ENCODE measurements at places on chromosomes 4 and X. TPM values are rescaled to one million over a fixed set of nuclear protein-coding genes. Genes with fewer than 3 reads are reported as not detected.
A peak's percentile ranks its signal among the peaks of the same experiment; 100 is the strongest.

GRCh38 chr4:23945451-23946017 lies 55.7 kb upstream of the PPARGC1A start:
- H3K4me1 ChIP-seq: no peaks in the 10 kb centered on the region
- no peaks in the 10 kb centered on the region for H3K27me3 ChIP-seq
- no peak overlapping the region for H3K27ac ChIP-seq

GRCh38 chr4:20615486-20616260 lies 84.6 kb upstream of the PACRGL start:
- H3K27ac ChIP-seq: no peak overlapping the region
- no peaks in the 10 kb centered on the region for H3K27me3 ChIP-seq
- H3K4me1 ChIP-seq: no peaks in the 10 kb centered on the region
- DNase-seq: no peak
- no peak overlapping the region for H3K4me3 ChIP-seq
- H3K36me3 ChIP-seq: no peaks in the 10 kb centered on the region

DNA sequence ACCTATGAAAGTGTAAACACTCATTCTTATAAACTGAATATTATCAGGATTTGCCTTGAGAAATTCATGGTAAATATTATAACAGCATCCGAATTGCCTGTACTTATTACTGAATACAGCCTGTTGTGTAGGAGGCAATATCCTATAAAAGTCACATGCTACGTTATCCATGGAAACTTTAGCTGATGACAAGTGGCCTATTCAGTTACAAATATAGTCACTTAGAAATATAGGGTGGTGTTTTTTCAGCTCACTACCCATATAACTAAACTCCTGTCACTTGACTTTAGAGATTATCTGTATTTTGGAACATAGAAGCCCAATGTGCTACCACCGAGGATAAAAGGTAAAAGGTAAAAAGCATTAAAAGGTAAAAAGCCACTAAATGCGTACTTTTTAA lies 493.4 kb downstream of the INPP4B start:
- H3K36me3 ChIP-seq: no peaks in the 10 kb centered on the region
- no peaks in the 10 kb centered on the region for H3K27me3 ChIP-seq
- no peak overlapping the region for H3K4me3 ChIP-seq
- no peak for DNase-seq
- no peak overlapping the region for H3K27ac ChIP-seq

DNA sequence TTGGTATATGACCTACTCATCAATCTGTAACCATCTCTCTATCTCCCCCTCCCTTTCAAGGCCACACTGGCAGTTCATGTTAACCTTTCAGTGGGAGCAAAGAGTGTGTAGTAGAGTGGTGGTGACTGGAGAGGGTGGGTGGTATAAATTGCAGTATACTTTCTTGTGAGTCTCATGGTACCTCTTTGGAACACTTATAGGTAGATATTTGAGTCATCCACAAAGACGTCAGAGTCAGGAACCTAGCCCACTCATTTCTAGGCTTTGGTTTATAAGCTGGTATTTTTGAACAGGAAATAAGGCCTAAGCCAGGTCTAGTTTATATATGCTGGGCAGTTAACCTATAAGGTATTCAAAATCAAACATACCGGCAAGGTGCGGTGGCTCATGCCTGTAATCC lies 36.3 kb downstream of the RLIM start:
- H3K36me3 ChIP-seq: no peaks in the 10 kb centered on the region
- no peaks in the 10 kb centered on the region for H3K27me3 ChIP-seq
- H3K4me1 ChIP-seq: no peaks in the 10 kb centered on the region
- H3K27ac ChIP-seq: no peak overlapping the region
- no peak for DNase-seq

- H3K27me3 ChIP-seq: no peaks in the 10 kb centered on the region
- no peak overlapping the region for H3K4me3 ChIP-seq
- no peaks in the 10 kb centered on the region for H3K4me1 ChIP-seq
Measured at GRCh38 chrX:66002824-66003680, 36.8 kb downstream of the VSIG4 start.

DNA sequence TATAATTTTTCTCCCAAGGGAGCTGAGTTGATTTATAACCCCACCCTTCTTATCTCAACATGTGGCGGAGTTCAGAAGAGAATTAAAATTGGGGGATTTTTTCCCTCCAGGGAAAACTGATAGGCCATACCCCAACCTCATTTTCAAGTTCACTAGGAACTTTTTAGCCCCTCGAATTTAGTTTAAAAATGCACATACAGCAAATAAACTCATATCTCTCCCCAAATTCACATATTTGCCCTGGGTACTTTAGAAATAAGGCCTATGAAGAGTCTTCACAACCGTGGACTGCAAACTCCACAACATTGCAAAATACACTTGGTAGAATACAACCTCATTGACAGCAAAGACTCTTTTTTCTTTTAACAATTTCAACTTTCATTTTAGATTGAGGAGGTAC lies 206.7 kb upstream of the LEF1 start:
- H3K27me3 ChIP-seq: peaks cover 6% of the 10 kb centered on the region
- H3K36me3 ChIP-seq: no peaks in the 10 kb centered on the region
- no peak overlapping the region for H3K4me3 ChIP-seq
- H3K27ac ChIP-seq: no peak overlapping the region
- H3K4me1 ChIP-seq: no peaks in the 10 kb centered on the region

DNA sequence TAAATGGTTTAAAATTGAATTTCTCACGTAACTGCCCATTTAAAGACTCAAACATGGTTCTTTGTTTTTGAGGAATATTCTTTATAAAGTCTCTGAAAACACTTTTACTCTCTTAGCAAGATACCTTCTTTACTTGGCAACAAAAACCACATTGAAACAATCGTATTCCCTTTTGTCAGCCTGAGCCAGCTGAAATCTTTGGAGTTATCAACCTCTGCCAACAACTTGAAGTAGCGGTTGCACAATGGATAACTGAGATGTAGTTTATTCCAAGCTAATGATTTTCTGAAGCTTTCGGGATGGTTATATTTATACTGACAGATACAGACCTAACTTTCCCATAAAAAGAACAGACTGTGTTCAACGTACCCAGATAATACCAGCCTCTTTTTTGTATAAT lies 561.3 kb downstream of the IL1RAPL1 start:
- H3K4me1 ChIP-seq: no peaks in the 10 kb centered on the region
- no peaks in the 10 kb centered on the region for H3K36me3 ChIP-seq
- no peak overlapping the region for H3K4me3 ChIP-seq
- DNase-seq: no peak

GRCh38 chr4:38980903-38981676 lies 51.1 kb downstream of the TMEM156 start:
- H3K27ac ChIP-seq: no peak overlapping the region
- DNase-seq: no peak
- no peak overlapping the region for H3K4me3 ChIP-seq
- H3K4me1 ChIP-seq: no peaks in the 10 kb centered on the region

DNA sequence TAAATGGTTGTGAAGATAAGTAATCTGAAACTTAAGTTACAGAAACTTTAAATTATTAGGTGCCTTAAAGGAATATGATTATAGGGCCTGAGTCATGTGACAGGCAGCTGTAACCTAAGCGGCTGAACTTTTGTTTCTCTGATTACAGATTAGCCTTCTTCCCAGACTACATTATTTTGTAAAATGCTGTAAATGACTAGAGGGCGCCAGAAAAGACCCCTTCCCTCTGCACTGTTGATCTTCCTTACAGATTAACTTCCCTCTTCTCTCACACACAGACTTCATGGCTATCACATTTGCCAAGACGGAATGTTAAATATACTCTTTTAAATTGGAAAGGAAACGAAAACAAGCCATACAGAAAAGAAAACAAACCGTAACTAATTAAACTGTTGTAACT lies 96.6 kb downstream of the EVC2 start:
- no peak for DNase-seq
- H3K4me3 ChIP-seq: no peak overlapping the region
- H3K27ac ChIP-seq: no peak overlapping the region

GRCh38 chr4:109497511-109497910 lies 62.5 kb upstream of the MCUB start:
- DNase-seq: no peak
- H3K4me1 ChIP-seq: no peaks in the 10 kb centered on the region
- H3K27me3 ChIP-seq: no peaks in the 10 kb centered on the region
- peaks cover 2% of the 10 kb centered on the region for H3K36me3 ChIP-seq
- no peak overlapping the region for H3K27ac ChIP-seq
- H3K4me3 ChIP-seq: no peak overlapping the region

GRCh38 chr4:33063241-33063640 lies 2343.1 kb downstream of the PCDH7 start:
- H3K4me3 ChIP-seq: no peak overlapping the region
- H3K4me1 ChIP-seq: no peaks in the 10 kb centered on the region
- DNase-seq: no peak
- H3K27ac ChIP-seq: no peak overlapping the region
- H3K27me3 ChIP-seq: no peaks in the 10 kb centered on the region

DNA sequence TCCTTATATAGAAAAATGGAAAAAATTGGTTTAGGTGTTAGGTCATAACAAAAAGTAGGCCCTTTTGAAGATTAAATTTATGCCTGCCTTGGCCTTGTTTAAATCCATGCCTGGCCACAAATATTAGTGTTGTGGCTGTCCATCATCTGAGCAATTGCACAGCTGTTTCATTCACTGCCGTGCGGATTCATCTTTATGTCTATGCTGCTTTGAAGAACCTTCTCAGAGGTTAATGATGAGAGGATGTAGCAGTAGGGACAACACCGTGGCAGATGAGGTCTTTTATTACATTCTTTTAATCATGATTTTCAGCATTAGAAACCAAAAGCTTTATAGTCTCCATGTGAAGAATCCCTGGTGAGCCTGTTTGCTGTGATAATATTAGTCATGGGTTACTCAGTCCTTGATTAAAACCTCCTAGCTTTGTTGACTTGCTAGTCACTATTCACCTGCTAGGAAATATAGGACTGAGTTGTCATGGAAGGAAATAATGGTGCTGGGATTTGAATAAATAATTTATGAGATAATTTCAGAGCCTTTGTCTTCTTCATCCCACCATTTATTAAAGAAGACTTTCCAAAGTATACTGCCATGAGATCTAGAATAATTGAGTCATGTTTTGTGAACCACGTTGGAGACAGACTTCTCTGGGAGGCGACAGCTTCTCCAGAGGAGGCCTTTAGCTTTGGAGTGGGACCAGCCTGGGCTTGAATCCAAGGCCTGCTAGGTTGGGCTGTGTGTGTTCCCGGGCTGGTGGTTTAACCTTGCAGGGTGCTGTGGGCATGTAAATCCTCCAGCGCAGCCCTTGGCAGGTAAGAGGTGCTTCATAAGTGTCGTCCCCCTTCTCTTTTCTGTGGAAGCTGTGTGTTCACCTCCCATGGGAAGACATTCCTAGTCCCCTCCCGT lies 53.5 kb downstream of the PTTG2 start:
- DNase-seq: peak; percentile 87
- peaks cover 2% of the 10 kb centered on the region for H3K36me3 ChIP-seq
- peaks cover 5% of the 10 kb centered on the region for H3K4me1 ChIP-seq
- H3K27me3 ChIP-seq: no peaks in the 10 kb centered on the region

GRCh38 chr4:168682898-168683500 lies 186.1 kb downstream of the PALLD start:
- no peaks in the 10 kb centered on the region for H3K4me1 ChIP-seq
- H3K27ac ChIP-seq: no peak overlapping the region
- no peaks in the 10 kb centered on the region for H3K27me3 ChIP-seq
- no peak overlapping the region for H3K4me3 ChIP-seq
- DNase-seq: no peak
- no peaks in the 10 kb centered on the region for H3K36me3 ChIP-seq

DNA sequence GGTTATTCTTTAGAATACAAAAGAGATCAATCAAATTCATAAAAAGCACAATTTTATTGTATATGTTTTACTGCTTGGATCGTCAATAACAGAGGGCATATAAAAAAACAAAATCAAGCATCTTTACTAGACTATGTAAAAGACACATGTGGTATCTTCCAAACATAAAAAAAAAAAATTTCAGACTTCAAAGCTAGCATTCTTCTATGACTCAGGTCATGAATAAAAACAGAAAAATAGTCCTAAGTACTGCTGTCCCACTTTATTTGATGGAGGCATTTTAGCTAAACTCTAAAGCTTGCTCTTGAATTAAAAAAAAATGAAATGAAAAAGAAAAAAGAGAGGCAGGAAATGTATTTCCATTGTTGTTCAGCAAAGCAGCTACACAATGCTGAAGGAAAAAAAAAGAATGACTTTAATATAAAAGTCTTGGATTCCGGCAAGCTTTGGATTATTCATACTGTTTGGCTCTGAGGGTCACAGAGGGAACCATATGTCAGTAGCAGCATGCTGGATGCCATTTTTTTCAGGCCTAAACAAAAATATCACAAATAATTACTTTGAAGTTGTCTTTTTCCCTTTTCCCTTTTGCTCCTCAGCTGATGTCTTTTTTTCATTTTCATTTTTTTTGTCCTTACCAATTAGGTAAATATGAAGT lies 249.1 kb upstream of the DIAPH2 start:
- no peaks in the 10 kb centered on the region for H3K36me3 ChIP-seq
- H3K27me3 ChIP-seq: no peaks in the 10 kb centered on the region
- DNase-seq: no peak
- peaks cover 2% of the 10 kb centered on the region for H3K4me1 ChIP-seq
- no peak overlapping the region for H3K27ac ChIP-seq
- no peak overlapping the region for H3K4me3 ChIP-seq

- no peak for DNase-seq
- no peaks in the 10 kb centered on the region for H3K4me1 ChIP-seq
- no peak overlapping the region for H3K4me3 ChIP-seq
- no peaks in the 10 kb centered on the region for H3K27me3 ChIP-seq
Measured at GRCh38 chr4:5822619-5823018, 70.3 kb downstream of the CRMP1 start.

DNA sequence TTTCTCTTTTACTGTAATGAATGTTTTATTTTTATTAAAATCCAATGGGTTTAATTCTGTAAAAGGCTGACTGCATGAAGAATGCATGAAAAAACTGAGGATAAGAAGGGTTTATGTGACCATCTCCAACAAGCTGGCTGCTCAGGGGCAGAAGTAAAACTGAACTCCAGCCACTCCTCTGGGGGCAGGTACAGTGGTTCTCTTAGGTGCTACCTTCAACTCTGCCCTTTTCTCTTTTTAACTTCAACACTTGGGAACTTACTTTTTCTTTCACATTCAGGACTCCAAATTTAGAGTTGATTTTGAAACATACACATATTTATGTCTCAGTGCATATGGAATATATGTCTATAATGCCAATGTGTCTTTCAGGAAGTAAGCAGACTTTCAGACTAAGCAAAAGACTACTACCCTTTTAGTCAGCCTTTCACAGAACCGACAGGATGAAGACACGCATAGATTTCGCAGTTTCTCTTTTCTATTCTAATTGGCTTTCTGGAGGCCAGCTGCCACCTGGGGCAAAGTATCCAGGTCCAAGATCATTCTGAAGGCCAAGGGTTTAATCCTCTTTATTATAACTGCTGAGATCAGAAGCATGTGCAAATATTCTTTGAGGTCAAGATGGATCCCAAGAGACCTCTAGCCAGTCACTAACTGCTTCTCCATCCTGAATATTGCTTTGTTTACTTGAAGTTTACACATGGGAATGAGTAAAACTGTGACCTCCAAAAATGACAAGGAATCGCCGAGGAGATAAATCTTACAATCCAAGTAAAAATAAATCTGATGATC lies 30.7 kb downstream of the HS3ST1 start:
- no peak overlapping the region for H3K4me3 ChIP-seq
- no peaks in the 10 kb centered on the region for H3K4me1 ChIP-seq
- DNase-seq: no peak
- H3K27me3 ChIP-seq: no peaks in the 10 kb centered on the region

Gene GAGE2A
- not detected for total RNA-seq

Gene ADGRG4
- 1.5 TPM for total RNA-seq

Gene CSAG1
- total RNA-seq: not detected

Gene CCSER1
- total RNA-seq: 9.3 TPM

Gene HTR2C
- not detected for total RNA-seq

Gene BEX4
- 39.6 TPM for total RNA-seq

Gene DCAF8L2
- not detected for total RNA-seq

Gene FAM236D
- not detected for total RNA-seq

Gene SLC39A8
- 16.5 TPM for total RNA-seq
